Epithelial cell of proximal tubule (primary cell): ENCODE measurements at places on chromosomes 1 and 21. TPM values are rescaled to one million over a fixed set of nuclear protein-coding genes. Genes with fewer than 3 reads are reported as not detected.

GRCh38 chr1:68409426-68409825 lies 40.3 kb downstream of the RPE65 start:
- DNase-seq = no peak

GRCh38 chr1:226634611-226635246 lies 86.2 kb downstream of the STUM start:
- no peak for DNase-seq

The BRINP3 gene
- not detected in 2 replicates for total RNA-seq

DNA sequence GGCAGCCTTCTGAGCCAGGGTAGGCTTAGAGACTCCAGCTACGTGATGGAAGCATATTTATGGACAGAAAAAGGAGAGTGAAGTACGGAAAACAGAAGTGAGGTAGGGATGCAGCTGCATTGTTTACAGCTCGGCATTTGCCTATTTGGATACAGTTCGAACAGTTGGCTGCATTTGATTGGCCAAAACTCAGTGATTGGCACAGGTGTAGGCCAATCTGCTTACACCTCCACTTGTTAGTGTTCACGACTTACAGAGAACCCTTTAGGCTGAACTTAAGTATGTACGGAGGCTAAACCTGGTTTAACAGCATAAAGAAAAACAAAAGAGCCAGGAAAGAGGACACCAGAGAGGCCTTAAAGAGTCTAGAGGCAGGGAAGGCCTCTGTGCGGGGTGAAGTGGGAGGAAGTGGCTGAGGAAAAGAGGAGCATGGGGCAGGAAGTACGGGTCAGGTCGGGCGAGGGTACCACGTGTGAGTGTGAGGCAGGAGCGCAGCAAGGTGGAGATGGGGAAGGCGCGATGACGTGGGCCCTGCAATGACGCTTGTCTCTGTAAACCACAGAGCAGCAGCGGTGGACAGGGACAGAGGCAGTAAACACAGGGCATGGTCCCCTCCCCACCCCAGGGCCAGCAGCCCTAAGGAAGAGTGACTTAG lies 32.0 kb downstream of the RSPH1 start:
- no peak for DNase-seq

DNA sequence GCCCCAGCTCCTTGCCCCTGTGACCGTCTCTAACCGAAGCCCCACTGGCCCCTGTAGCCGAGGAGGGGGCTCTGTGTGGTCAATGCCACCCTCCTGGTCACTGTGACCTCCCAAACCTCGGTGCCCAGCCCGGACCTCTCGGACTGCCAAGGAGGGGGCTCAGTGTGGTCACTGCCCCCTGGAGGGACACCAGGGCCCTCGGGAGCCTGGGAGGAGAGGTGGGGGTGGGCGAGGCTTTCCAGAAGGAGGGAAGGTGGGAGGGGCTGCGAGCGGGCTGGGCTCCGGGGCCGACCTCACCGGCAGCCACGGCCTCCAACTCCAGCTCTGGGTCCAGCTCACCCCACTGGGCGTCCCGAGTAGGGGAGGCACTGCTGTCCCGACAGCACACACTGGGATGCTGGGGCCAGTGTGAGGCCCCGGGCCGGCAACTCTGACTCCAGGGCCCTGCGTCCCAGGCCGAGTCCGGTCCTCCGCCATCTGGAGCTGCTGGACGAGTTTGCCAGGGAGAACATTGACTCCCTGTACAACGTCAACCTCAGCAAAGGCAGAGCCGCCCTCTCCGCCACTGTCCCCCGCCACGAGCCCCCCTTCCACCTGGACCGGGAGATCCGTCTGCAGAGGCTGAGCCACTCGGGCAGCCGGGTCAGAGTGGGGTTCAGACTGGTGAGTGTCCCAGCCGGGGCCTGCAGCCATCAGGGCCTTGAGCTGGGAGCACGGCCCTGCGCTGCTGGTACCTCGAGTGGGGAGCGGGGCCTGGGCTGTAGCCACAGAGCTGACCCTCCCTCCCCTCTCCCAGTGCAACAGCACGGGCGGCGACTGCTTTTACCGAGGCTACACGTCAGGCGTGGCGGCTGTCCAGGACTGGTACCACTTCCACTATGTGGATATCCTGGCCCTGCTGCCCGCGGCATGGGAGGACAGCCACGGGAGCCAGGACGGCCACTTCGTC lies 6.4 kb downstream of the SCNN1D start:
- DNase-seq = no peak

- DNase-seq = no peak
Measured at GRCh38 chr1:236768601-236769000, 26.5 kb upstream of the MTR start.

GRCh38 chr1:229264068-229264467 lies 6.8 kb upstream of the RAB4A start:
- DNase-seq = no peak

- DNase-seq = no peak
Measured at GRCh38 chr1:29218223-29218622, 12.5 kb downstream of the MECR start.

GRCh38 chr21:38861056-38861455 lies 55.3 kb downstream of the ETS2 start:
- DNase-seq = no peak

- DNase-seq = no peak
Measured at GRCh38 chr1:169105434-169106094, 926 bp upstream of the ATP1B1 start.

The RBP7 gene
- 11.8 and 24.3 TPM in 2 replicates for total RNA-seq

DNA sequence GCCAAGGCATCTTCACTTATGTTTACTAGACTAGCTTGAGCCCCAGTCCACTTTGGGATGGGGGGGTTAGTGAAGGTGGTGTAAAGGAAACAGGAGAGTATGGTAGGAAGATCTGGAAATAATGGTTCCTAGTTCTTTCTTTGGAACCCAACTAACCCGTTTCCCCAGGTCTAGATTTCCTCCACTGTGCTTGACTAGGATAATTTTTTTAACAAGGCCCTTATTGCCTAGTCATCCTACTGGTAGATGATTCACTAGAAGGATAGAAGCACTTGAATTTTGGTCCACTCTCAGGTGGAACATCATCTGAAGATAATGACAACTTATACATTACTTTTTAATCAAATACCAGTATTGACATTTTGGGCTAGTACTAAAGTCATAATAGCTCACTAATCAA lies 45.9 kb upstream of the MYOCOS start:
- no peak for DNase-seq

- no peak for DNase-seq
Measured at GRCh38 chr1:32335535-32335789, 571 bp downstream of the MARCKSL1 start.

The FAM78B gene
- total RNA-seq = not detected in 2 replicates

DNA sequence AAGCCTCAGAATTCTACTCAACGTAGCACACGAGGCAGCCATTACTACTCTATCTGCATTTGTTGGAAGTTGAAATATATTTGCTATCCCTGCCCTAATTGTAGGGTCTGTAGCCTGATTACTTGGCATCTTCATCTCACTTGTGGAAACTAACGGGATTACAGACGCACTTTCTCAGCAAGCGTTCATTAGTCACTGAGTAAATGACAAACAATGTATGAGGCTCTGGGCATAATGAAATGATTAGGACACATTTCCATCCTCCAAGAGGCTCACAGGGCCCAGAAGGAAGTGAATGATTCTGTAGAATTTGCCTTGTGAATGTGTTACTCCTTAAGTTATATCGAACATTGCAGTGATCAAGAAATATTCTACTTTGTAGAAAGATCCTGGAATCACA lies 78.1 kb downstream of the KIF26B start:
- DNase-seq = no peak

DNA sequence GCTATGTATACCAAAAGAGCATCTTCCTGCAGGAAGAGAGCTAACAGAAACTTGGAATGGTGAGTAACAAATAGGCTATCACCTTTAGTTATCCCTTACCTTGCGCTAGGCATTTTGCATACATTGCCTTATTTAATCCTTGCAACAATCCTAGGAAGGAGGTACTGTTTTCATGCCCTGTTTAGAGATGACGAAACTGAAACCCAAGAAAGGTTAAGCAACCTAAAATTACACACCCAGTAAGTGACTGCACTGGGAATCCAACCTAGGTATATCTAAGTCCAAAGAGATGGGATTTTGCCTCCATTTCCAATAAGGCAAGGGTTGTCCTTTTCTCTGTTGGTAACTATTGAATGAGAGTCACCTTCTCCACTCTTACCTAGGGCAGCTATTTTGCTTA lies 144.5 kb downstream of the TM2D1 start:
- DNase-seq = no peak

The DNAI4 gene
- 0.94 and 7.1 TPM in 2 replicates for total RNA-seq

The LENEP gene
- not detected in 2 replicates for total RNA-seq

GRCh38 chr1:53765657-53766056 lies 26.7 kb upstream of the GLIS1 start:
- DNase-seq = no peak

DNA sequence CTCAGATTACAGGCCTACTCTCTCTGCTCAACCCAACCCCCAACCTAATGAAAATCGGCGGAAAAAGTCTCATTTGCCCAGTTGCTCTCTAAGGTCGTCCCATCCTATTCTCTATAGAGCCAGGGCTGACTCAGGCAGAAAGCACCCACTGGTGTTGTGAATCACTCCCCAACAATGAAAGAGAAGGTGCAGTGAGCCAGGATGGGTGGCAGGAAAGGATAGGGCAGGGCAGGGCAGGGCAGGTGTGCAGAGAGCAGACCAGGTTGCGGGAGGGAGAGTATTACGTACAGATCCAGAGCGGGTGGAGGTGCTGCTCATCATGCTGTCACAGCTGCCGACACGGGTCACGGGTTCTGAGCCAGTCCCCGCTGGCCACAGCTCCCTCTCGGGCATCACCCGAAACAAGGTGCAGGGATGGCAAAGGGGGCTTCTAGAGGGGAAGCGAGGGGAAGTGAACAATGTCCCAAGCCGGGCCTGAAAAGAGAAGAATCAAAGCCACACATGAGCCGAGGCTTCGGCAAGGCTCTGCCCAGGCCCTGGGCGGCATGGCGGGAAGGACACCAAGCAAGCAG lies 5.3 kb downstream of the C1orf116 start:
- DNase-seq = peak; percentile 78

GRCh38 chr1:11654939-11655808 lies 497 bp downstream of the FBXO44 start:
- DNase-seq = no peak

The GBP1 gene
- total RNA-seq = 10.4 and 20.0 TPM in 2 replicates

GRCh38 chr1:172393354-172393753 lies 27.1 kb upstream of the C1orf105 start:
- DNase-seq = no peak

The OR2AK2 gene
- total RNA-seq = not detected in 2 replicates

DNA sequence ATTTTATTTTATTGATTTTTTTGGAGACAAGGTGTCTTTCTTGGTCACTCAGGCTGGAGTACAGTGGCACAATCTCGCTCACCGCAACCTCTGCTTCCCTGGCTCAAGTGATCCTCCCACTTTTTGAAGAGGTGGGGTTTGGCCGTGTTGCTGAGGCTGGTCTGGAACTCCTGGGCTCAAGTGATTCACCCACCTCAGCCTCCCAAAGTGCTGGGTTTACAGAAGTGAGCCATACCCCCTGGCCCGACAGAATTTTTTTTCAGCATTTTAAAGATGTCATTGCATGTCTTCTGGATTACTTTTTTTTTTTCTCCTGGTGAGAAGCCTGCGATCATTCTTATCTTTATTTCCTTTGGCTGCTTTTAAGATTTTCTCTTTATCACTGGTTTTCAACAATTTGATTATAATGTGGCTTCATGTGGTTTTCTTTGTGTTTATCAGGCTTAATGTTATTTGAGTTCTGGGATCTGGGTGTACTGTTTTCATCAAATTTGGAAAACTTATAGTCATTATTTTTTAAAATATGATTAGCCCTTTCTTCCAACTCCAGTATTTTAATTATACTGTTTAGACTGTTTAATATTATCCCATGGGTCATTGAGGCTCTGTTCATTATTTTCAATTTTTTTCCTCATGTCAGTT lies 23.1 kb upstream of the PTBP2 start:
- DNase-seq = no peak

The PCAT6 gene
- total RNA-seq = 0.17 TPM in 1 of 2 replicates, not detected in the other

DNA sequence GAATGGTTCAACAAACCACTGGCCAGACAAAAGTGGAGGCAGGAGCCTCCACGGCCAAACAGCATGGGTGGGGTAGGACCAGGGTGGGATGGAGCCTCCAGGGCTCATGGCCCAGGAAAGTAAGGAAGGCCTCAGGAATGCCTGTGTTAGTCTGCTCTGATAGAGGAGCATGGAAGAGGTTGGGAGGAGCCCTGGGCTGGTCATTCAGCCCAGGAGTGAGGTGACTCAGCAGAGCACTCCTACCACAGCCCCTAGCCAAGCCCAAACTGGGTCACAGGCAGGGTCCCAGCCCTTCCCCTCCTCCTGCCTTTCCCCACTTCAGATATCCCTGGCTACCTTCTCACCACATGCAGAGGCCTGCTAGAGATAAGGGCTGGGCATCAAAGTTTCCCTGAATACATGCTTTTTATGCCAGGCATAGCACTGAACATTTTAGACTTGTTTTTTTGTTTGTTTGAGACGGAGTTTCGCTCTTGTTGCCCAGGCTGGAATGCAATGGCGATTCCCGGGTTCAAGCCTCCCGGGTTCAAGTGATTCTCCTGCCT lies 3.1 kb upstream of the SHISA4 start:
- DNase-seq = no peak

The CRYAA gene
- not detected in 2 replicates for total RNA-seq

DNA sequence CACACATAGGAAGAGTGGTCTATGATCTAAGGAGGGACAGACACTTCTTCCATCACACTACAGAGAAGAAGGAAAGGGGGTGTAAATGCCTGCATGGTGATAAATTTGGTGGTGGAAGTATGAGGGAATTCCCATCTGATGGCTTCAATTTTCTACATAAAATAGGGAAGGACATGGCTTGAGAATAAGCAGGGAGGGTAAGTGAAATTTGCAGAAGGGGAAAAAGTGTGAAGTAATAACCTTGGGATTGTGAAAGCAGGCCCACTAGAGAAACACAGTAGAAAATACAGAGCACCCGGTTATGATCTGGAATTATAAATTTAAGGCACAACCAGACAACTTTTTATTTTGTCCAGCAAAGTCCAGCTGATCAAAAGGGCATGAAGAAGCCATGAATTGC lies 22.7 kb upstream of the HIVEP3 start:
- DNase-seq = no peak

The VHLL gene
- total RNA-seq = not detected in 2 replicates

The SLC45A1 gene
- total RNA-seq = 0.22 and 0.63 TPM in 2 replicates

- no peak for DNase-seq
Measured at GRCh38 chr1:203743091-203743571, 21.9 kb upstream of the LAX1 start.

- DNase-seq = no peak
Measured at GRCh38 chr1:193179094-193179493, 7.3 kb downstream of the B3GALT2 start.

GRCh38 chr1:87898431-87898830 lies 569.8 kb downstream of the LMO4 start:
- DNase-seq = no peak
